Sciatic nerve (tissue), 2 donors: ENCODE measurements at places on chromosomes 6 and 20.

- peak; percentile 35 for DNase-seq
These were observed 229.8 kb downstream of the ZMYND8 start for GRCh38 chr20:47126709-47127108.

DNA sequence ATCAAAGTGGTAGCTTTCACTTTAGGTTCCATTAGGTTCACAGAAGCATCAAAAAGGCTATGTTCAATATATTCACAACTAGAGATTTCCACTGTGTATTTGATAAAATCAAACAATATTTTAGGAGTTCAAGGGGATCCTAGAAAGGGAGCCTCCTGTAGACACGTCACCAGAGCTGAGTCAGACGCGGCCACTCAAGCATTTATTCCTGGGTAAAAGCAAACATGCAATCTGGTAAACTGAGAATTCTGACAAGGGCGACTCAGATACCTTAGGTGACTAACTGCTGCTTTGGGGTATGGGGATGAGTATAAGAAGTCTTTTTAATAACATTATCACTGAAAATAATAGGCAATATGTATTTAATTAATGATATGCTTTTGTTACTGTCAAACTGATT, 118.7 kb upstream of the HMGN3 start:
- DNase-seq, result no peak

DNA sequence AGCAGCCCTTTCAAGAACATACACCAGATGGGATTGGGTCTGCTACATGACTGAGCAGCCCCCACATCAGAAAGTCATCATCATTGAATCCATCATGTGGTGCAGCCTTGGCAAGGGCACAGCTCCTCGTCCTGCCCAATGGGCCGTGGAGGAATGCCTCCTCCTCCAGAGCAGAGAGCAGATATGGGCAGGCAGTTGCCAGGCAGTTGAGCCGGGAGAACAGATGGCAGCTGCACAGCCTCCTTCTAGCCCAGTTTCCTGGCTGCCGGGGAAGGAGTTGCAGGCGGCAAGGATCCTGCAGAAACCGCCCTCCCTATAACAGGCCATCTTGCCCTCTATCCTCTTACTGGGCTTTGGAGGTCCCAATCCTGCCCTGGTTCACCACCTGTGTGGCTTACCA, 11.9 kb upstream of the ZFAND3 start:
- no peak for DNase-seq

GRCh38 chr6:88544986-88545612, 379.0 kb upstream of the CNR1 start:
- DNase-seq, result no peak

DNA sequence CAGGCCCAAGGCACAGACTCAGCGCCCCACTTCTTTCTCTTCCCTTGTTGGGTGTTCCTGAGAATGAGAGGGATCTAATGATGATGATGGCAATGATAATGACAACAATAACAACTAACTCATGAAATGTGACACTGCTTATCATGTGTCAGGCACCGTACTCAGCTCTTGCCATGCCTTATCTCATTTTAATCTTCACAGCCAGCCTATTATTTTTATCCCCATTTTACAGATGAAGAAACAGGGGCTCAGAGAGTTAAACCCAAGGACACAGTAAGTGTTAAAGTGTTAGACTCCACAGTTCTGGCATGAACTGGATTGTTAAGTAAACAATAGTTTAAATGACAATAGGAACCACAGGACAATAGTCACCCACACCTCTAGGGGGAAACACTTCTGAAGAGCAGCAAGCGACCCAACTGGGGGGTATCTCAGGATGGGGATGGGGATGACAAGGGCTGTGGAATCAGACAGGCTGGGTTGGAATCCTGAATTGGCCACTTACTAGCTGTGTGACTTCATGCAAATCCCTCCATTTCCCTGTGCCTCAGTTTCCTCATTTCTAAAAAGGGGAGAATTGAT, 12.5 kb downstream of the RSPH9 start:
- no peak for DNase-seq

- DNase-seq, result no peak
These were observed 64.8 kb downstream of the SLC22A3 start for GRCh38 chr6:160412993-160413392.

GRCh38 chr6:110613356-110613755, 136.9 kb upstream of the SLC22A16 start:
- DNase-seq, result no peak

DNA sequence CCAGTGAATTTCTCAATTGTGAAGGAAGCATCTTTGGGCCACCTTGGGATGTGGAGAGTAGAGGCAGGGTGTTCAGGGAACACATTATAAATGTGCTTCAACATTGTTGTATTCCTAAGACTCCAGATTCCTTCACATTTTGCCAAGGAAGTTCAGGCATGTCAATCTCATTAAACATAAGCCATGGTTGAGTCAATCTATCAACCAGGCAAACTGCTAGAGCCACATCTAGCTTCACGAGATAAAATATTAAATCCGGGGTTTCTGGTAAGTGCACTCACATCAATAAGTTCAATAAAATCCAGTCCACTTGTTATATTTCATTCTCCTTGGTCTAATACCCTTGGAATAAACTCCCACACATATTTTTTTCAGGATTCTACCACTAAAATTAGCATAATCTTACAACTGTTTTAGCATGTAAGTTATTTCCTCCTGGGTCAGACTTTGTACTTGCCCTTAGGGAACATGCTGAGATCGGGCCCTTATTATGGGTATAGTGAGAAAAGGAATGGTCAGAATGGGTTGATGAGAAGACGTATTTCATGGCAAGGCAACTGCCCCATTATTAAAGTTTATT, 93.6 kb downstream of the ADTRP start:
- no peak for DNase-seq
